ENCODE measurements at places on chromosomes 3 and 15.

DNA sequence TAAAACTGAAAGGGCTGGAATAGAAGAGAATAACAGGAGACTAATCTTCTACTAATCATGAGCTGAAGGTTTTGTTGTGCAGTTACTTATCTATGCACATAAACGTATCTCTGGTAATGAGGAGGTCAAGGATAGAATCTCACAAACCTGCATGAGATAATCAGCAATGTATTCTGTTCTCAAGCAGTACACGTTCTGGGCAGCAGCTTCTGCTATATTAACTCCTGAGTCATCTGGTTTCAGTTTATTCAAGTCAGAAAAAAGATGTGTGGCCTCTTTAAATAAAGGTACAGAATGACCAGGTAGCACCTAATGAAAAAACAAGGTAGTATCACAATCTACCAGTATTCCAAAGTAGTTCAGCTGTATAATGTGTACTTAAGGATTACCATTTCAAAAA, 34.9 kb downstream of the CDV3 start:
- DNase-seq: no peak

DNA sequence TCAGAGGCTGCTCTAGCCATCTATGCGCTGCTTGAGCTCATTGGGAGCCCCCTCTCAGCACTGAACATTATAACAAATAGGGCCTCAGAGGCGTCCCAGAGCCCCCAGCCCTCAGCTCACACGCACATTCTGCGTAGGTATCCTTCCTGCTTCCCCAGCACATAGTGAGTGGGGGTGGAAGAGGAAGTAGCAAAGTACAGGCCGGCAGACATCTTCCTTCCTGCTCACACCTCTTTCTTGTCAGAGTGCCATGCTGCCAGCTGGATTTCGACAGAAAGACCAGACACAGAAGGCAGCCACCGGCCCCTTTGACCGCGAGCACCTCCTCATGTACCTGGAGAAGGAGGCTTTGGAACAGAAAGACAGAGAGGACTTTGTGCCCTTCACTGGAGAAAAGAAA, 16.6 kb downstream of the TMOD2 start:
- DNase-seq: no peak

DNA sequence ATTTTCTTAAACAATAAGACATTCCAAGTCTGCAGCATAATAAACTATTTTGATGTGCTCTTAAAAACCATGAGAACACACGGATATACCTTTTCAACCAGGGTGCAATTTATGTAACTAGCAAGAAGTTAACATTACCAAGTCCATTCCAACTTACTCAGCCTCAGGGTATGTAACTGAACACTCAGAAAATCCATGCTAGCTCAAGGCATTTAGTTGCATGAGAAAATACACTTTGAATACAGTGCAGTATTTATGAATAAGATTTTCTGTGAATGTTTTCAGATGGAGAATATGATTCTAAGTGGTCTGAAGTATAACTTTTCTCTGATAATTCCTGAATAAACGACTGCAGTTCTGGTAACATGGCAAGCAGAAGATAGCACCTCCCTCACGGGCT, 124.3 kb downstream of the SNRK start:
- DNase-seq: no peak

GRCh38 chr3:155771126-155771525, 26.3 kb upstream of the PLCH1 start:
- DNase-seq: no peak

- DNase-seq: no peak
Measured at GRCh38 chr3:188003188-188004171, 150.5 kb upstream of the LPP start.

DNA sequence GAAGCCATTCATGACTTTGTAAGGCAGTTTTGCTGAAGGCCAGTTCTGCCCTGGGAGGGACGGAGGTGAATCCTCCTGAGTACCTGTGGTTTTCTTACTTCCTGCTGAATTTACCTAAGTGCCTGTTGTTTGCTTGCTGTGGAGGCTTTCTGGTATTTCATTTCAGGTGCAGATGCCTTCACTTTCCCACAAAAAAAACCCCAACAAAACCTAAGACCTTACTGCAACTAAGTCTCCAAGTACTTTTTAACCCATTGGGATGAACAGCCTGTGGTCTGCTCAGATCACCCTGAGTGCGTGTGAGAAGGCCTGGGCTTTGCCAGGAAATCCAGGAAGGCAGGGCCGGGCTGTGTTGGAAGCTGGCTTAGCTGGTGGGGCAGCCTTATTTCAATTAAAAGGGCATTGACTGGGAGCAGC, 65.3 kb downstream of the IGF1R start:
- no peak for DNase-seq

DNA sequence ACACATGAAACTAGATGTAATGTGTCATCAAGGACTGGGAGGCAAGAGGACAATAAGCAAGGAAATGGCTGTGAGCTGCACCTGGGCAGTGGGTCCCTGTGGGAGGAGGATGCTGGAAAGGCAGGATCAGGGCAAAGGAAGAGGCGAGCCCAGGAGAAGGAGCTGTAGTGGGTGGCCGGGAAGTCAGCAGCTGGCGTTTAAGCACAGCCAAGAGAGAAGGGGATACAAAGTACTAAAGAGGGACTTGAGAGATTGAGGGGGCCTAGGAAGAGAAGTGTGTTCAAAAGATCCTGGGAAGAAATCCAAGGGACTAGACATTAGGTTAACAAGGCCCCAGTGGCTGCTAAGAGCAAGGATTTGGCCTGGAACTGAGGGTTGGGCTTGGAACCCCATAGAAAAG, 188.5 kb upstream of the SLC24A5 start:
- no peak for DNase-seq

GRCh38 chr15:92079047-92079446, 225.5 kb downstream of the SLCO3A1 start:
- DNase-seq: no peak

DNA sequence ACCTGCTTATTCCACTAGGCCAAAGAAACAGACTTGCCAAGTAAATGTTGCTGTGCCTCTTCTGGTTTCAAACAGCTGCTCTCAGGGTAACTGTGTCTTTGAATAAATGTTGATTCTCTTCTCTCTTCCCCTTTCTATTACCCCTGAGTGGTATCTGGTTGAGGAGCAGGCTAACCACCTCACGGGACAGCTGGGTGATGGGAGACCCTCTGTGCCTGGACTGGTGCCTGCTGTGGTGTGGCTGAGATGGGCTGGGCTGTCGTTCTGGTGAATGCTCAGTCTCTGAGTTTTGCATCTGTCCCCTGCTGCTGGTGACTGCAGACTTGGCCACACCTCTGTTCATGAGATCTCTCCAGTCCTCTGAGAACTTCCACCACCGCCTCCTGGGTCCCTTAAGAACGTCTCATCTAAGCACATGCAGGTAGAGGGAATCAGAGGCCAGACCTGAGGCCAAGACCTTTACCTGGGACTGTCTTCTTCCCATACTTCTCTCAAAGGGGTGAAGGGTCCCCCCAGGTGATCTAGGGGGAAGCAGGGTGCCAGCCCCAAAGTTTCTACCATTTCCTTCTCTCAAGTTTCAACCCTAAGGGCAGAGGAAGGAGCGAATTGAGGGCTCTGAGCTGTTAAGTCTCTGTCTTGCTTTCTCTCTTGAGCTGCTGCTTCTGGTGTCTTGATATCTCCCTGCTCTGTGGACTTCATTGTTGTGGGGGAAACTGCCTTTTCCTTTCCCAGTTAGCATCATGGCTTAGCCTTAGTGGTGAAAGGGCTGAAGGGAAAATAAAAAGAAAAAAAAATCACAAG, 252.9 kb downstream of the EBLN2 start:
- DNase-seq: no peak

- DNase-seq: no peak
Measured at GRCh38 chr3:52243791-52244628, 1.5 kb upstream of the PPM1M start.

DNA sequence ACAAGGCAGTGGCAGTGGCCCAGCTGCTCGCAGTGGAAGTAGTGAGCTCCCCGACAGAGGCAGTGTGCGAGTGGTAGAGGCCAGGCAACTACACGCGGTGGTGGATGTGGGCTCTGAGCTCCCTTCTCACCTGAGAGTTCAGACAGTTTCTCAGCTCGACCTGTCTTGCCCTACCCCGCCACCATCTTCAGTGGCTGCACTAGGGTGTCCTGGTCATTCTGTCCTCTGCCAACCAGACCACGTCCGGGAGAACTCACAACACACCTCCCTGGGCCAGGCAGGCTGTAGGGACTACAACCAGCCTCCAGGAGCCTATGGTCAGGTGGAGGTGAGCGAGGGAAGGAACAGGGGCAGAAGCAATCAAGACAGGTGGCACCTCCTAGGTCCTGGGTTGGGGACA, 106.3 kb upstream of the SMAD3 start:
- no peak for DNase-seq

DNA sequence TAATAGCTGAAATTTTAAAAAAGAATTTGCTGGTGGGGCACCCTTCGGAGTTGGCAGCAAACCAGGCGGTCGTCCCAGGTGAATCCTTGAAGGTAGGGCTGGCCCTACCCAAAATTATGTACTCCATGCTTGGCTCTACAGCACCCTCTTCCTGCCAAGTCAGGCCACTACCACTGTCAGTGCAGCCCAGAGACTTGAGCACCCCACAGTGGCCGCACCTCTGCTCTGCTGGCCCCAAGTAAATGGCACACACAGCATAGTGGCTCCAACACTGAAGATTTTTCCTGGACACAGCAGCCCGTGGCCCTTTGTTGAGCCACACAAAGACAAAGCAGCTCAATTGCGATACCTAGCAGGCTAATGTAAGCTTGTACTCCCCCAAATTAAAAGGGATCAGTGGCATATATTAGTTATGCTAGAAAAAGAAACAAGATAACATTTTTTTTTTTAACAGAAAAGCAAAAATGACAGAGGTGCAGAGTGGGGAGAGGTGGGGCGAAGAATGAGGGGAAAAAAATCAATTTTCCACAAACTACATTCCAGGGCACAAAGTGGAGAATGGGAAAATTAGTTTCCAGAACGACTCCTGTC, 250.5 kb downstream of the UACA start:
- DNase-seq: no peak

DNA sequence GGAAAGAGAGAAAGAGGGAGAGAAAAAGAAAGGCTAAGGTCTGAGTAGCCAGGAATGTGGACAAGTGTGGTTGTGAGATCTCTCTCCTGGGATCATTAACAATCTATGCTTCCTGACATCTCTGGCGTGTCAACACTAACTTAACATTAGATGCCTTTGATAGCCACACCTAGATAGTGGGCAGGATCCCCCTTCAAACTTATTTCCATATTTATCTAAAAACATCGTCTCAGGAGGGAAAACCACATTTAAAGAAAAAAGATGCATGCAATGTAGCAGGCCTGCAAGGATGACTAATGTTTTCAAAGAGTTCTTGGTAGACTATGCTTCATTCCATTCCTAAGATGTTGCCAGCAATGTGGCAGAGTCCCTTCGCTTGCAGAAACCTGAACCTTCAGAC, 80.9 kb downstream of the MLH1 start:
- DNase-seq: no peak

DNA sequence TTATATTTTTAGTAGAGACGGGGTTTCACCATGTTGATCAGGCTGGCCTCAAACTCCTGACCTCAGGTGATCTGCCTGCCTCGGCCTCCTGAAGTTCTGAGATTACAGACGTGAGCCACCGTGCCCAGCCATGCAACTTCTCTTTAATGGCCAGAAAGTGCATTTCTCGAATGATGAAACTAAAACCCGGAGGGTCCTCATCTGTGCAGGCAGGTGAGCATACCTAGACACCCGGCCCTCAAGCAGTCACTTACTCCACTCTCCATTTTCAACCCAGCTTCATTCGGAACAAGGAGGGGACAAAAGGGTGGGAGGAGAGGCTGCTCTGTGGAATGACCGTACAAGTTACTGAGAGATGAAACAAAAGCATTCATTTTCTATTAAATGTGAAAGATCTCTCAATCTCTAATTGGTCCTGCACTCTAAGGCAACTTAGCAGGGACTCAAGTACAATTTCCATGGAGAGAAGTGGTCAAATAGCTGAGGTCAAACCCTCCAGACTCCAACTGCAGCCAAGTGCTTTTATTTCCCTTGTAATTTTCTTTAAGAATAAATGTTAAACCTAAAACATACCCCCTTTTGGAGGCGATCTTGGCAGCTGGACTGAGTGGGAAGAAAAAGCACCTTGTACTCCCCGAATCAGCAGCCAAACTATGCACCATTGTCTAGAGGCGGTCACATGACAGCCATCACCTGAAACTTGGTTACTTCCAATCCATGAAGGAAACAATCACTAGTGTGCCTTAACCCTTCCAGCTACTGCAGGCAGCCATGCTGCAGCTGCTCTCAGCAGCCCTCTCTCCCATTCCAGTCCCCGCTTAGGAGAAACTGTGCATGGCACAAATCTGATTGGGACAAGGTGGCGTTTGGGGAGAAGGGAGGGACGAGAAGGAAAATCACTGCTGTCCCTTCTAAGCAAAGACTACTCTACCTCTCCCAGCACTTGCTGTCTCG, 62.2 kb downstream of the VGLL4 start:
- no peak for DNase-seq

GRCh38 chr3:95613993-95614392, 1200.4 kb upstream of the EPHA6 start:
- DNase-seq: no peak

DNA sequence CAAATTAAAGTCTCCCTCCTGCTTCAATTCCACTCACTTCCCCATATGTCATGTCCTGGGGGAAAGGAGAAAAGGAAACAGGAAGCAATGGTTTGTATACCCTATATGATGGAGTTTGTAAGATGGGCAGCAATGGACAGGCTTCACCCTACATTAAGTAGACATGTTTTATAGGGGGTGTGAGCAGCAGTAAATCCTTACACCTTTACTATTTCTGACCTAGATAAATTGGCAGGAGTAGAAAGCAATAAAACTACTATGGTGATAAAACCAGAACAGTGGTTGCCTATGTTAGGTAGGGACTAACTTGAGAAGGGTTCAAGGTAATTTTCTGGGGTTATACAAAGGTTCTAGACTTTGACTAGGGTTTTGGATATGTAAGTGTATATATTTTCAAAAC, 301.7 kb downstream of the GBE1 start:
- no peak for DNase-seq

- no peak for DNase-seq
Measured at GRCh38 chr3:186653984-186654383, 11.8 kb upstream of the HRG start.

DNA sequence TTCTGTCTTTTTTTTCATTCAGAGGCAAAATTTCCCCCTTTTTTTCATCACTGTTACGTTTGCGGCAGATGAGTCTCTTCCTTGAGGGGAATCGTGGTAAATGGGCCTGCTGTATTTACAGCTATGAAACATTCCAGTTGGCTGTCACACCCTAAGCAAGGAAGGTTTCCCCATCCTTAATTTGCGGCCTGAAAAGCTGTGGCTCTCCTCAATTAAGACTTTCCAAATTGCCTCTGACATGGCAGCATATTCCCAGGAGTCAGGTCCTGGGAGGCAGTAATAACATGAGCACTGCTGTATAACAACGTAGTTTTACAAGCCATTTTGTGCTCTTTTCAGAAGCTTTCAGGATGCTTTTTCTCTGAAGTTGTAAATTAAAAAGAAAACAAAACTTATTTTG, 420.9 kb downstream of the LPP start:
- no peak for DNase-seq

DNA sequence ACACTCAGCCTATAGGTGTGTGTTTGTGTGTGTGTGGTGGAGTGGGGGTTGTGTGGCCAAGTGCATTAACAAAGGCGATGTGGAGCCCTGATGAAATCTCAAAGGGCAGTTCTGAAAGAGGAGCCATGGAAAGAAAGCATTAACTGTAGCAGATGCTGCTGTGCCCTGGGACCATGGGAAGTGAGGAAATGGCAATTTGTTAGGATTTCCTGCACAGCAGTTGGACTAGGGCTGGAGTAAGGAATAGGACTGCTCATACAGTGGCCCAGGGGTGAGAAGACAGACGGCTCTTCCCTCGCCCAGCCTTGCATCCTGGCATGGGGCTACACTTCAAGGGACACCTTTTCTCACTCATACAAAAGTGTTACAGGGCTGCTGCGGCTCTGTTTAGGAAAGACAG, 12.3 kb upstream of the ZBTB38 start:
- DNase-seq: no peak

Measured in left renal pelvis (tissue), 4 donors.